ENCODE measurements at places on chromosomes 12 and 14.
A peak's percentile ranks its signal among the peaks of the same experiment; 100 is the strongest.

DNA sequence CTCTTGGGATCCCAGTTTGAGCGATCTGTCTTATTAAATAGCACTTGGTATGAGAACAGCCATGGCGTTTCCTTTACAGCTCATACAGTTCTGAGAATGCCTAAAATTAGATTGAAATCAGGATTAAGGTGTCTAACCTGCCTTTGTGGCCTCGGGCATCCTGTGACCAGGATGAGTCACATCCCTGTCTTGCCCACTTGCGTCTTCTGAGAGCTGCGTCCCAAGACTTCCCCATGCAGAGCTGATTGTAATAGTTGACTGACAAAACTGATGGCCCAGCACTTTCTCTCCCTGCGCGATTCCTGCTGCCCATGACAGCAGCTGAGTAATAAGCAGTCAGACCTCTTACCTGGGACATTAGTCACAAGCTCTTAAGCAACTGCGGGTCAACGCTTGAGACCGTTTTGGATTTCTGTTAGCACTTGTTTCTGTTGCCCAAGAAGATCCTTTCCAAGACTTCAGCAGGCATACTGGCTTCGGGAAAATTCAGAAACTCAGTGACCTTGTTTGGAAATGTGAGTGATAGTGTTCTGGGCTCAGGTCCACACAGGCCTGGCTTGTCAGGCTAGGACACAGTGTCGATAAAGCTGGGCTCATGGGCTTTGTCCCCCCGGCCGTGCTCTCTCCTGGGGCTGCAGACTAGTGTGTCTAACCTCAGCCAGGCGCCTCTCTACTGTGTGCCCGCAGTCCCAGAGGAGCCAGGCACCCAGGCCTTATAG, 169.9 kb upstream of the HIF1A start:
- DNase-seq = peak; percentile 69

DNA sequence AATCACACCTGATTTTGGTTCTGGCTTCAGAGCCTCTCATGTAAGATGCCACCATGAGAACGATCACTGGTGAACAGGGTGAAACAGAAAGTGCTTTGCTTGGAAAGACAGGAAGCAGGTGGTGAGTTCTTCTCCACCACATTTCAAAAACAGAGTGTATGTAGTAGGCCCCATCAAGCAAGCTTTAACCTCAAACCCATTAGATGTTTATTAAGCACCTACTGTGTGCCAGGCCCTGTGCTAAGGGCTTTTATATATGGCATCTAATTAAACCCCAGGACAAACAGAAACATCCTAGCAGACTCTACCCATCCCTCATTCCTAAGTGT, 47.8 kb upstream of the MED13L start:
- no peak for DNase-seq

GRCh38 chr14:99043756-99044155, 228.2 kb downstream of the BCL11B start:
- no peak for DNase-seq

GRCh38 chr12:52250048-52250990, 17.3 kb downstream of the KRT7 start:
- no peak for DNase-seq

DNA sequence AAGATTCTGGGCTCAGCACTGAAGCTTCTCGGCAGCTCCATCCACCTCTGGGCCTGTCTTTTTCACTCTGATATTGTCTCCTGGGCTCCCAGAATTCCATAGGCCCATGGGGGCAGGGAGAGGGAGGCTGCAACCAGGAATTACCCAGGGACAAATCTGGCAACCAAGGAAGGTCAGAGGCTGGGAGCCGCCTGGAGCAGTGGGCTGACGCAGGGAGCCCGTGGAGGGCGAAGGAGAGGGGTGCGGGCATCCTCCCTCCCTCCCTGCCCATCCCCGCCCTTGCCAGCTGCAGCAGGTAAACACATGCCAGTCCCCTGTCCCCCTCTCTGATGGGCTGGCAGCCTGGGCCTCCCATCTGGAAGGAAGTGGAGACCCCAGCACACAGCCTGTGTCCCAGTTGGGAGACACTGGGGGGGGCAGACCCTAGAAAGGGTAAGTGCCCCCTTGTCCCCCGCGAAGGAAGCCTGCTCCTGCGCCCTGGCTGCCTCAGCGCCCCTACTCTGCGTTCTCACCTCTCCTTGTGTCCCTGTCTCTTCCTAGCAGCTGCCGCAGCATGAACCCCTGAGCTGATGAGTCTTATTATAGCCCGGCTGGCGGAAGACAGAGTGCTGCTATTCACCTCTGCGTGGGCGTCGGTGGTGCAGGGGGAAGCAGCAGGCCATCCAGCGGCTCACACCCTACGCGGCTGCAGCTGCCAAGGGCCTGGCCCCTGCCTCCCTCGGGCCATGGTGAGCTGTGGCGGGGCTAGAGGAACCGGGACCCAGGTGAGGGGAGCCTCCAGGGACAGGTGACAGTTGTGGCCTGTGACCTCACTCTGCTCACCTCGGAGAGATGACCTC, 6.7 kb downstream of the LRTM2 start:
- DNase-seq = no peak

DNA sequence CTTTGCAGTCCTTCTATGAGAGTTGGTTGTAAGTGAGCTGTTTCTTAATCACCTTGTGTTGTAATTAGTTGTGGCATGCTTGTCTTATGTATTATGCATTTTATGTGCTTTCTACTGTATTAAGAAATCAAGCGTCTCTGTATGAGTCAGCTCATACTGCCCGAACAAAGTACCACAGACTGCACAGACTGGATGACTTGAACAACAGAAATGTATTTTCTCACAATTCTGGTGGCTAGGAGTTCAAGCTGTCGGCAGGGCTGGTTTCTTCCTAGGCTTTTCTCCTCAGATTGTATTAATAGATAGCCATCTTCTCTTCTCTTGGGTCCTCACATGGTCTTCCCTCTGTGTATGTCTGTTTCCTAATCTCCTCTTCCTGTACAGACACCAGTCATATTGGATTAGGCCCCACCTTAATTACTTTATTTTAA, 77.7 kb downstream of the FLRT2 start:
- no peak for DNase-seq

- no peak for DNase-seq
These were observed 1.7 kb upstream of the NOS1 start for GRCh38 chr12:117363056-117363662.

DNA sequence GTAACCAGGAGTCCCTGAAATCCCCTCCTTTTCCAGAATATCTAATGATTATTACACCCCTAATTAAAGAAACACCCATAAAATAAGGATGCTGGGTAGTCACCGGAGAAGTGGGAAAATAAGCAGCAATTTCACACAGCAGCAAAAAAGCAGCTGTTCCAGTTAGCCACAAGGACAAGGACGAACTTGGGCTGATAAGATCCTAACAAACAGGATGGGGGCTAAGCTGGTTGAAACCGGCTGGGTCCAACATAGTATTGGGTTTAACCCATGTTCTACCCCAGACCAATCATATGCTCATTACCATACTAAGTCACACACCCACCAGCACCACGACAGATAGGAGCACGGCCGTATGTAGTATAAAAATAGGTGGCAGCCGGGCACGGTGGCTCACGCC, 100.7 kb downstream of the RPL10L start:
- no peak for DNase-seq

DNA sequence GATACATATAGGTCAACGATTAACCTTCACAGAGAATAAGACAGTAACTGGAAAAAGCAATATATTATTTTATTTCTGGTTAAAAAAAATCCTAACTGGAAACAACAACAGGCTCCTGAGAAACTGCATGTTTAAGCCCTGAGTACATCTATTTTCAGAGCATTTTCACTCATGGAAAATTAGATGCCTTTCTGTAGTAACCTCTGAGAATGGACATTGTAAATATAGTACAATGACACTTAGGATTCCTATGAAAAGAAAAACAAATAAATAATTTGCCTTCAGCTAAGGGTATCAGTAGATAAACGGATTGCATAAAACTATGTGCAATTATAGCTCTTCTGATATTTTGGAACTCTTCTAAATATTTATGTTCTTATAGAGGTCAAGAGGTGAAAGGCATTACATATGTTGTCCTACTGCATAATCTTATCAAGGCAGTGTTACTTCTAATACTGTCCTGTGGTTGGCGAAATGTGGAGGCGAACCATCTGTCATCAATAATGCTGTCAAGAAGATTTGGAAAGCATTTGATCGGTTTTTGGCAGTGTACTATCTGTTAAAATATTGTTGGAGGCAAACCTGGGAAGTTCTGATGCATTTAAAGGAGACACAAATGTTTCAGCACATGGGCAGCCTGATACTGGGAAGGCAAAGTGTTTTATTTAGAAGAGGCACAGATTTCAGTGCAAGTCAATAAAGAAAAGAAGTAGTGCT, 381.8 kb downstream of the BTG1 start:
- no peak for DNase-seq
